ENCODE measurements at places on chromosomes 3 and 15.

GRCh38 chr3:126438746-126439145, 36.9 kb downstream of the ZXDC start:
- no peak for DNase-seq

DNA sequence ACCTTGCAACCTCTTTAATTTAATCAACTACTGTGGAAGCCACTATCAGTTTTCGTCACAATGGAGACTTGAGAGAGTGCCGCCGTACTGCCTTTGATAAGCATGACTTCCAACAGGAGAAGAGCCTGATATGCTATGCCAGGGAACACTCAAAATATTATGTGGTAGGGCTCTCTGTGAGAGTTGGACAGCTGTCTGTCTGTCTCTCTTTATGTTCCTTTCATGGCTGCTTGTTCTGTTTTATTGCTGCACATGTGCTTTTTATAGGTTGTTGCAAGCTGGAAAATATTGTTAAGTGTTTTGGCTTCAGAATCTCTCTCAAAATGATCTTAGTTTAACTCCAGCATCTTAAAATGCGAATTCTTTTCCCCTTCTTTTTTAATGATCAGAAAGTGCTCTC, 249.4 kb upstream of the RARB start:
- no peak for DNase-seq

DNA sequence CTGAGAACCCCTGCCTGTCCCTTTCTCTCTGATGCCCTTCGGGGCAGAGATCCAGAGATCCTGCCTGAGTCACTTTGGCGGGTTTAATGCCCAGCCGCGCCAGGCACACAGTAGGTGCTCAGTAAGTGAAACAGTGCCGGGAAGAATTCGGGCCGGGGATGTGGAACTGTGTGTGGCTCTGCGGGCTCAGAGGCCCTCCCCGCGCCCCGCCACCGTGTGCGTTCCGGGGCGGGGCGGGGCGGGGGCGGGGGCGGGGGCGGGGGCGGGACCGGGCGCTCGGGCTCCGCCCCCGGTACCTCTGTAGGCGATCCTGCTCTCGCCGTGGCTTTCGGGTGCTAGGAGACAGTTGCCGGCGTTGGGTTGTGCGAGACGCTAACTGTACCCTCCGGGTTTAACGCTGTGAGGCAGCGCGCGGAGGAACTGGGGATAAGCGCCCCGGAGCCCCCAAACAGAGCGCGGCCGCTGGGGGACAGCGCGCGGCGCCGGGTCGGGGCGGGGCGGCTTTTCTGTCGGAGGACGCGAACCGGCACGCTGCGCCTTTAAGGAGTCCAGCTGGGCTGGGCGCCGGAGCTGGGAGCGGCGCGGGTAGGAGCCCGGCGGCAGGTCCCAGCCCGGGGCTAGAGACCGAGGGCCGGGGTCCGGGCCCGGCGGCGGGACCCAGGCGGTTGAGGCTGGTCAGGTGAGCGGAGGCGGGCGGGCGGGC, at the start of gene ABHD6:
Gene ABHD6 (plus strand): TSS at position 555 of the 703 bp plus-strand sequence. CDS start 18,795 bp downstream, outside the sequence.
- DNase-seq, result peak; percentile 48

DNA sequence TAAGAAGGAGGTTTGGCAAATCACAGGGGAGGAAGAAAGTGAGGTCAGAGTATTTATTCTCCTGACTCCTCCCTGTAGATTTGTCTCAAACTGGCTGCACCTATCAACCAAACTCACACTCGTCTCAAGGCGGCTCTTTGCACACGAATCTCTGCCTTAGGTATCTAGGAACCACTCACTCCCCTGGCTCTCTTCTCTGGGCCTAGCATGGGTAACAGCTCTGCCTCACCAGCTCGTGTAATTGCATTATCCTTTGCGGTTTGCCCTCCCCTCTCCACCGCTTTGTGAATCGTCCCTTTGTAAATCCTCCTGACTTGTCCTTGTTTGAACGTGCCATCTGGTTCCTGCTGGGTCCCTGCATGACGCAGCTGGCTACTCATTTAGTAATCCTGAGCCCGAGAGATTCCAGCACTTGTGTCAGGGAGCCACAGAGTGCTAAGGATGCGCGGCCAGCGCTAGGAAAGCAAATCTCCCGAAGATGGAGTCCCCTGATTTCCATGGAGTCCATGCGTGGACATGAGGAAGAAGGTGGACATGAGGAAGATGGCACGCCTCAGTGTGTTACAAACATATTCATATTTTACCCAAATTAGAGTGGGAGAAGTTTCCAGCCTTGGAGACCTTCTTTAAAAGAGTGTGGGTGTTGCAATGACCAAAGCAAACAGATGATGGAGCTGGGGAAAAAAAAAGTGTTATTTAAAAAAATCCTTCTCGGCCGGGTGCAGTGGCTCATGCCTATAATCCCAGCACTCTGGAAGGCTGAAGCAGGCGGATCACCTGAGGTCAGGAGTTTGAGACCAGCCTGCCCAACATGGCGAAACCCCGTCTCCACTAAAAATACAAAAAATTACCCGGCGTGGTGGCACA, 26.7 kb downstream of the NRROS start:
- peak; percentile 96 for DNase-seq

- DNase-seq, result no peak
Observed at GRCh38 chr3:196496183-196496582, 7.4 kb downstream of the RNF168 start.

DNA sequence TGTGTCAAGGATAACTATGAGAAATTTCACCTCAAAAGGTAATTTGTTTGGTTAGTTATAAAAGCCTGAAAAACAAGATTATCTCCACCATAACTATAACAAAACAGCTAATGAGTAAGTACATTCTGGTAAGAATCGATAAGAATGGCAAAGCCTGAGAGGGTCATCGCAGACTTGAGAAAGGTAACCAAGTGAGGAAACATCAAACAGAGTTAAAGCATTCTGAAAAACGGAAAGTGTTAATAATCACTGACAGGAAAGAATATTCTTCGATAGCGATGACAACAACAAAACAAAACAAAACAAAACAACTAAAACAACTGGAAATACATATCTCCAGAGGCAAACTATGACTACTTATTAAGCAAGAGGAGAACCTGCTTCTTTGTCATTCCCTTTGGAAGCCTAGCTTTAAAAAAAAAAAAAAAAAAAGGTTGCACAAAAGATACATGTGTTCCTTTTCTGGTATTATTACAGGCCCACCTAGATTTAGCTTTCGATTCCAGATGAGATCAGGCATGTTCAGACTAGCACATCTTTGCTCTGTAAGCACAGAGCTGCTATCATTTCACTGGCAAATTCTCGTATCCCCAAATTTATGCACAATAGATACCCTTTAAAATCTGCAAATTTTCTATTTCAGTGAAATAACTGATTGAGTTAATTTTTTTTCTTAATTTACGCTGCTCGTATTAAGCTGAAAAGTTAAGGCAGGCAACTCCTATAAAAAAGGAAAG, 155.6 kb downstream of the TIGIT start:
- peak; percentile 98 for DNase-seq

DNA sequence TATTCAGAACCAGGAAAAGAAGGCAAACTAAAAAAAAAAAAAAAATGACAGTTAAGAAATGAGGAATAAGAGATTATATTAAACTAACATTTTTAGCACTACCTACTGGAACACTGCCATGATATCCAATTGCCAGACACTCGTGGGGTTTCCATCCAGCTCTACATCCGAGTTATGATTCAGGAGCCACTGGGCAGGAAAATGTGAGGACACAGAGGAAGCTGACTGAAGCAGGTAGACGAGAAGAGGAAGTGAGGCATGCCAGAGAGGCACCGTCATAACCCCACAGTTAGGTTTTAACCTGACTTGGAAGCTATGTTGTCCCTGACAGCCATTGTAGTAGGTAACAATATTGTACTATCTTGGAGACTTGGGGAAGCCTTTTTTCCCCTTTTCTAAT, 495.0 kb downstream of the NLGN1 start:
- DNase-seq, result no peak

GRCh38 chr15:64807751-64808222, 17.7 kb downstream of the PIF1 start:
- no peak for DNase-seq

Measured in NCI-H2171 treated with DMSO at 0.1 percent for 48 hours (cell line).